ENCODE measurements at places on chromosomes 16 and 17. TPM values are rescaled to one million over a fixed set of nuclear protein-coding genes. Genes with fewer than 3 reads are reported as not detected.

Gene MYH11
- total RNA-seq, result 0.05 TPM

Gene CHST6
- not detected for total RNA-seq

Gene CPNE7
- total RNA-seq, result not detected

Gene ITGB4
- 1.8 TPM for total RNA-seq

Gene NPIPB4
- 286 TPM for total RNA-seq

Gene MYH1
- total RNA-seq, result not detected

Gene ARSG
- 12.6 TPM for total RNA-seq

Gene SLC16A5
- 26.0 TPM for total RNA-seq

GRCh38 chr16:84672276-84673202 is 24.2 kb downstream of the KLHL36 start:
- DNase-seq, result peak; percentile 75

DNA sequence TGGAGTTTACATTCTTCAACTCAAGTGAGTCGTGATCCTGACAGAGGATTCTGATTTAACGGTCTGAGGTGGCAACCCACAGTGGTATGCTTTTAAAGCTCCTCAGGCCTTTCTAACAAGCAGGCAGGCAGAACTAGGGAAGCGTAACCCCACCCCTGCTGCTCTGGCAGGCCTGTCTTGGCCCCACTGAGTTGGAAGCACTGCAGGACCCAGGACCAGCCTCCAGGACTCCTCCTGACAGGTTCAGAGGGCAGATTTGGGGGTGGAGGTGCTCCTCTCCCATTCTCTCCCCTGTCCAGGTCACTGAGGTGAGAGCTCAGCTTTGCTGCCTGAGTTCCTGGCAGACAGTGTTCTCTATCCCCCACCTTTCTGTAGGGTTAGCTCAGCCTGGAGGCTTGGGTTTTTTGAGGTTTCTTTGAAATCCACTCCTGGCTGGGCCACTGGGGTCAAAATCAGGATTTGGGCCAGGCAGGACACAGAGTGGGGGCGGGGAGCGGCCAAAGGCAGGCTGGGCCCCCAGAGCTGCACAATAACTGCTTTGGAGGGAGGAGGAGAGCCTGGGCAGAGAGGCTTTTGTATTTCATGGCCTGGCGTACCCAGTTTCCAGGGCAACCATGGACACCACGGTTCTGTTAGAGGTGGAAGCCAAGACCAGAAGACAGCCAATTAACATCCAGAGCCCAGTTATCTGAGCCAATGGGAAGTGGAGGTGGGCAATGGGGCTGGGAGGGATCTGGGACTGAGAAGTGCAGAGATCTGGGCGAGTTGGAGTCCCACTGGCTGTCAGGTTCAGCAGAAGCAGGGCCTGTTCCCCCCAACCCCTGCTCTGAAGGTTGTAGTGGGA is 9.5 kb downstream of the MRPL27 start:
- no peak for DNase-seq

DNA sequence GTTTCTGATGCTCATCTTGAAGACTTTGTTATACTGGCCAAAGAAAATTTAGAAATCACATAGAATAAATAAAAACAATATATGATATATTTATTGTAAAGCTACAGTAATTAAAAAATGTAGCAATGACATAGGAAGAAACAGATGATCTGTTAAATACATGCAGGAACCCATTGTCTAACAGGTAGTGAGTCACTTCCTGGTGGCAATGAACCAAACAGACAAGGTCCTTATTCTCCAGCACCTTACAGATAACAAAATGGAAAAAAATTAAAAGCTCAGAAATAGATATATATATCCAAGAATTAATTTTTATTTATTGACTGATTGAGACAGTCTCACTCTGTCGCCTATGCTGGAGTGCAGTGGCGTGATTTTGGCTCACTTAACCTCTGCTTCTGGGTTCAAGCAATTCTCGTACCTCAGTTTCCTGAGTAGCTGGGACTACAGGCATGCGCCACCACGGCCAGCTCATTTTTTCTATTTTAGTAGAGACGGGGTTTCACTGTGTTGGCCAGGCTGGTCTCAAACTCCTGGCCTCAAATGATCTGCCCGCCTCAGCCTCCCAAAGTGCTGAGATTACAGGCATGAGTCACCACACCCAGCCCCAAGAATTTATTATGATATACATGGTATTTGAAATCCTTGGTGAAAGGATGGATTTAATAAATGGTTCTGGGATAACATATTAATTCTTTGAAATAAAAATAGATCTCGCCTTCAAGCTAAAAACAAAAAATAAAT is 7.5 kb downstream of the NETO2 start:
- no peak for DNase-seq

DNA sequence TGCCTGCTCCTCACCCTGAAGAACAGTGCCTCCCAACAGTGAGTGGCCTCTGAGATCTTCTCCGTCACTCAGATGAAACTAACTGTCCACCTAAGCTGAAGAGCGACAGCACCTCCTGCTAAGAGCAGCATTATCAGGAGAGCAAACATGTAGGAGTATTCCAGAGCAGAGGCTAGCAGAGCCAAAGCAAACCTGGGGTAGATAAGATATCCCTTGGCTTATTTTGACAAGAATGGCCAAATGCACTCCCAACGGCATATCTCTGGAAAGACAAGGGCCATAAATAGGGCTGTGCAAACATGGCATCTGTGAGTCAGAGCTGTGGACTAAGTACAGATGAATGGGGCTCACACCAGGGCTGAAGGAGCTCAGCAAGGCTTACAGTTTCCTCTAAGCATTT is 96.3 kb downstream of the NDEL1 start:
- no peak for DNase-seq

DNA sequence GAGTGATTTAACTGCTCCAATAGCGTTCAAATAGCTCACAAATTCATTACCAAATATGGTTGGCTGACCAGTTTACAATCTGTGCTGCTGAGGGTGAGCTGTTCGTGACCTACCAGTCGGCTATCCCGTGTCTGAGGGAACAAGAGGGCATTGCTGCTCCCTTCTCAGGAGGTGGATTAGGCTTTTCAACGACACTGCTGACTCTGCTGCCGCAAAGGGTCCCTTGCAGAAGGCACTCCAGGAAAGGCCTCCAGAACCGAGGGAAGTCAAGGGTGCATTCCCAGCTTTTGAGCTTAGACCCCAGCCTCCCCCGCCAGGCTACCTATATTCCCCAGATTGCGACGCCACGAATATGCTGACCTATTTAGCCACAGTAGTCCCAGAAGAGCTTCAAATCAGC is 32.3 kb downstream of the GJC1 start:
- DNase-seq, result no peak

GRCh38 chr16:53234836-53235235 is 180.0 kb downstream of the CHD9 start:
- no peak for DNase-seq

DNA sequence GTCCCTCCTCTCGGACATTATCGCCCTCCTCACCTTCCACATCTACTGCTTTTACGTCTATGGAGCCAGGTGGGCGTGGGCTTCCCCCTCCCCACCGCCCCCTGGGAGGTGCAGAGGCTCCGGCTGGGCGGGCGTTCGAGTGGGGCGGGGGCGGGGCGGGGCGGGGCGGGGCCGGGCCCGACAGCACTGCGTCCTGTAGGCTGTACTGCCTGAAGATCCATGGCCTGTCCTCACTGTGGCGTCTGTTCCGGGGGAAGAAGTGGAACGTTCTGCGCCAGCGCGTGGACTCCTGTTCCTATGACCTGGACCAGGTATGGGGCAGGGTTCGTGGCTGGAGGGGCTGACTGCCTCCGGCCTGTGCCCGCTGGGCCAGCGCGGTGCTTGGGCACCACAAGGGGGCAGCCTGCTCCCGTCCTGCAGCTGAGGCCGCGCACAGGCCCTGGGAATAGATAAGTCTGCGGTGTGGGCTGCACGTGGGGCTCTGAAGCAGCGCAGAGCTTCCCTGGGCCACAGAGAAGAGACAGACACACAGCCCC is 9.2 kb downstream of the PIGQ start:
- DNase-seq, result peak; percentile 69

- DNase-seq, result peak; percentile 2
These were observed 18.2 kb upstream of the ABCA10 start for GRCh38 chr17:69246726-69247375.

DNA sequence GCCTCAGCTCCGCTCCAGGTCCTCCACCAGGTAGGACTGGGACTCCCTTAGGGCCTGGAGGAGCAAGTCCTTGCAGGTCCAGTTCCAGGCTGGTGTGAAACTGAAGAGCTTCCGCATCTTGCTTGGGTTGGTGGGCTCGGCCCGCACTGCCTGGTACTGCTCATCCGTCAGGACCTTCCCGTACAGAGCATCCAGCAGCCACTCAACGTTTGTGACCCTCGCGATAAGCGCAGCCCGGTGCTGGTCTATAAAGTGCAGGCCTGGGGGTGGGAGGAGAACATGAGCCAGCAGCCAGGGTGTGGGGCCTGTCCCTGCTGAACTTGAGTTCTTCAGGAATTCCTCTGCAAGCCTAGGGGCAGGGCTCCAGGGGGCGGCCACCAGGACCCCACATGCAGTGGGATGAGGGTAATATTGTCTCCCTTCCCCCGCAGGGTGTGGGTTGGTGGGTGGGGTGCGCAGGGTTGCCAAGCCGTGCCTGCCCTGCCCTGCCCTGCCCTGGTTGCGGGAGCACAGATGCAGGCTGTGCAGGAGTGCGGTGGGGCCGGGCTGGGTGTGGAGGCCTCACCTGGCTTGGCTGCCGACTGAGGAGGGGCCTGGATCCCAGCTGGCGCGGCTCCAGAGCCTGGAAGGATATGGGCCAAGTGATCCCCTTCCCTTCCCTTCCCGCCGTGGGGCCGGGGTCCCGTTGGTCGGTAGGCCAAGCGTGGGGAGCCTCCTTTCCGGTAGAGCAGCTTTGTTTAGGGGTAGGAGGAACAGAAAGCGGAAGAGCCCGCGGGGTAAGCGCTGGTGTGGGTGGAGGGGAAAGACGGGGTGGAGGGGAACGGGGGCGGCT is 762 bp downstream of the PYCARD start:
- DNase-seq, result peak; percentile 37

DNA sequence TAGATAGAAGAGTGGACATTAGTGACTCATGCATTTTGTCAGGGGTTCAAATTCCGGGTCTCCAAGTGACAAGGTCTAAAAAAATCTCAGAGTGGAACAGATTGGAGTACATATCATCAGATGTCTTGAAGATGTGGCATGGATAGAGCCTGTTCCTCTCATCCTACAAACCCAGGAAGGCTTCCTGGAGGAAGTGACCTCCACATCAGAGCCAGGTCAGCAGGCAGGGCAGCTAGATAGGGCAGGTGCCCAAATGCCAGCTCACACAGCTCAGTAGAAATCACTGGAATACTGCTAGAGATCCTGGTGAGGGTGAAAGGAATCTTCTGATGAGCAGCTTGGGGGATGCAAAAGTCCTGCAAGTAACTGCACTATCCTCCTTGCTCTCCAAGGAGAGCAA is 196.6 kb upstream of the SDK2 start:
- DNase-seq, result no peak

DNA sequence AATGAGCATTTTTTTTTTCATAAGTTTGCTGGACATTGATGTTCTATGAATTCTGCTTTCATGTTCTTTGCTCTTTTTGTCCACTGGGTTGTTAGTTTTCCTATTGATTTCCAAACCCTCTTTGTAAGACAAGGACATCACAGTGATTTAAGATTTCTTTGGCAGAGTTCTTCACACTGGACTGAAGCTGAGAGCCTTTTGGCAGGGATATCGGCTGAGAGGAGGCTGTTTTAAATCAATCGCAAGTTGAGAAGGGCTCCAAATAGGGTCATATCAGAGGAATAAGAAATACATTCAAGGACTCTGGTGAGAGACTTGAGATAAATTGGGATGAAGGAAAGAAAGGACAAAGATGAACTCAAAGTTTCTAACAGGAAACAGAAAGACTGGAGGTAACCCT is 165.8 kb upstream of the AXIN2 start:
- DNase-seq, result no peak

- no peak for DNase-seq
These were observed 215.6 kb upstream of the CDH5 start for GRCh38 chr16:66150698-66151482.

GRCh38 chr16:3754772-3755171 is 37.4 kb upstream of the TRAP1 start:
- no peak for DNase-seq

- DNase-seq, result no peak
These were observed 123.5 kb upstream of the PLCG2 start for GRCh38 chr16:81655469-81656162.

Data from naive thymus-derived CD4-positive, alpha-beta T cell (primary cell).